ENCODE measurements at places on chromosomes 6 and 20.

- DNase-seq = no peak
Observed at GRCh38 chr20:45592574-45593189, 13.6 kb upstream of the WFDC8 start.

DNA sequence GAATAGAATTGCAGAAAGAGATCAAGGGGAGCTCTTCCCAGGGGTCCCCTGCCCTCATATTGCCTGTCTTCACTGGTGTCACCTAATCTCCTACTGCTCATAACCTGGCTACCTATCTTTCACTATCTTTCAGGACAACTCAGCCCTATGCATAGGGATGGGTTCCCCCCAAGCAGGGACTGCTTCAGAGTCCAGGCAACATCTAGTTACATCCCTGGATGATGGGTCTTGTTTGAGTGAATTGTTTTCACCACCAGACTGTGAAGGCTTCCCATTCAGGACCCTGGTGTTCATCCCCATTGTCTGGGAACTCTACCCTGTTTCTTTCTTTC is 850 bp upstream of the HECA start:
- DNase-seq = no peak

DNA sequence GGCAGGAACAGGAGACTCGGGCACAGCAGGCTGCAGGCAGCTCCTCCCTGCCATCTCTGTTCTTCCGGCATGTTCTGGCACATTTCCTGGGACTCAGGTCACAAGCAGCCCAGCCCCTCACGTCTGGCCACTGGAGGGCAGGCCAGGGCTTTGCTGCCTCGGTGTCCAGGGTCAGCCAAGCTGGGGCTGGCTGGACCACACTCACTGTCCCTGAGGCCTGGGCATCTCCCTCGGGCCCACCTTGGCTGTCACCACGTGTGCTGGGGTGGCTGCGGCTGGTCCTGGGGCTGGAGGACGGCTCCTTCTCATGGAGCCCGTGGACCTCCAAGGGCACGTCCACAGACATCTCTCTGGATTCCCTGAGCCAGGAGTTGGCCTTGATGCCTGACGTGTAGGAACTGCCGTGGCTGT is 18.5 kb downstream of the FRMD1 start:
- no peak for DNase-seq

DNA sequence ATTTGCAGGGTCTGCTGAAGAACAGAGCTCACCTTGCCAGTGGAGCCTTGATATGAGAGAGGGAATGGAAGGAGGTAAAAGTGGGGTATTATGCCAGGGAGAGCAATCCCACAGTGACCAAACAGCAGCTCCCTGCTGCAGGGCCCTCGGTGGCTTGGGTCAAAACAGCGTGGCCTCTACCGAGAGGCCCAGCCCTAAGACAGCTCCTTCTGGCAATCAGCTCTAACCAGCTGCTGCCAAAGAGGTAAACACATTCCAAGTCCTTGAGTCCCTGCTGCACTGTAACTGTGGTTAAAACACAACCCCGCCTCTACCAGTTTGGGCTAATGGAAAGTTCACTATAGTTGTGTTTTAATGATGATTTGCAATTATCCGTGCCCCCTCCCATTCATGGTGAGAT is 1.4 kb upstream of the DAAM2 start:
- no peak for DNase-seq

DNA sequence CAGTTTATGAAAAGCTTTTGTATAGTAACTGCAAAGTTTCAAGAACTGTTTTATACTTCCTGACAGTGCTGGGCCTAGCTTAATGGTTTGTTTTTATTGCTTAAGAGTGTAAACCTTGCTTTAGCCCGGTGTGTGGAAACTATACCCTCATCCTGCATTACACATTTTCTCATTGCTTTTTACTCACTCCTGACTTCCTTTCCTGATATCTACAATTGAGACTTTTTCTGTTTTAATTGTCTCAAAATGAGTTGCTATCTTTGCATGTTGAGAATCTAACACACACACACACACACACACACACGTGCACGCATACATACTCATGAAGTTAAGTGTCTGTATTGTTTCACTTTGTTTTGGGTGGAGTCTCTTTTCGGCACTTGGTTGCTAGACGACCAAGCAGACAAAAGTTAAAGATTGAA is 16.7 kb downstream of the BMP2 start:
- no peak for DNase-seq

GRCh38 chr20:62861726-62862336 is at the start of gene TCFL5:
Gene TCFL5, minus strand, starts transcription at chr20:62861822. Its CDS starts 152 bp downstream, at chr20:62861670.
- DNase-seq = peak; percentile 88

DNA sequence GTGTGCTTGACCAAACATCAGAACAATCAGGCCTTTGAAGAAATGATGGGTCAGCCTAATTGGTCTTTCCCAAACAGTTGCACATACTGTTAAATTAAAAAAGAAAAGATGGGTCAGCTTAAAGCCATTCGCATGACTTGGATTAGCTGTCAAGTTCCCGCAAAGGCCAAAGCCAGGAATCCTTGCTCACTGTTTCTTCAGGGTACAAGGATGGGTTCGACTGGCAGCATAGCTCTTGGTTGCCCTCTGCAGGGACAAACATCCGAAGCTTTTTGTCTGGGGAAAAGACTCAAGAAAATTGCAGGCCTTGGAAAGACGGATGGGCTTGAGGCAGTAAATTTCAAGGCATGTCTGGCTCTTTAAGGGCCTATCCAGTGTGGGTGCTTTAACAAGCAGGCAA is 168.0 kb downstream of the HDGFL1 start:
- DNase-seq = no peak

- no peak for DNase-seq
Observed at GRCh38 chr6:70281923-70282311, 21.0 kb downstream of the COL9A1 start.

DNA sequence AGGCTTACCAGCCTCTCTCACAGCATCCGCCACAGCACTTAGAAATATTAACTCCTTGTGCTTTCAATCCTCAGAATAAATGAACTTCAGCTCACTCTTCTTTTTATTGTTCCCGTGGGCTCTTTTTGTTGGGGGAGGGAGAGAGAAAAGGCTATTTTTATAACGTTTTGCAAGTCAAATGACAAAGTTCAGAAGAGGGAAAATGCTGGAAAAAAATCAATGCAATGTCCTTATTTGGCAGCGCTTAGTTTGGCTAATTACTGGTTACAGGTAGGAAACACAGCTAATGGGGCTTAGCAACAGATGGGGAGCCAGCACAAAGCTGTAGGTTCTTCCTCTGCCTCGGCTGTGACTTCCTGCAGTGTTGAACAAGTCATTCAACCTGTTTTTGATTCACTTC is 1067.0 kb upstream of the MAP3K7 start:
- DNase-seq = no peak

DNA sequence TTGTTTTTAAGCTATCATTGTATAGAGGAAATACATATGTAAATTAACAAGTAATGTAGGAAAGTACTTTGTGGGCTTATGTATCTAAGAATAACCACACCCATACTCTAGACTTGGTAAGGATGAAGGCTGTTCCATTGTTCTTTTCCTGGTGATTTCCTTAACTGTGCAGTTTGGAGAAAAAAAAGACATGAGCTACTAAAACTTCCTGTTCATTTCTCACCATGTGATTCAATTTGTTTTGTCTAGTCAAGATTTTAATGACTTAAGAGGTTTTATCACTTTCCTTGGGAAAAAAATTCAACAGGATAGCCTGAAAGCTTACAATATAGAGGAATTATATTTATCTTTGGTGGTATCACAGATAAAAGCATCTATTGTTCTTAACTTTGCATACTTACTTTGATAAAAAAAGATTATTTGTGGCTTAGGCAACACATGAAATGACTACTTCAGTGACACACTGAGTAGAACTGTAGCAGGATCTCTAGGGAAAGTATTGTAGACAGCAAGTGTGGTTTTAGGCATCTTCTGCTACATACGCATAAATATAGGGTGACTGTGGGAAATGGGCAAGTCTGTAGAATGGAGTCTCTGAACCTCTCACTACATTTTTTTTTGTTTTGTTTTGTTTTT is 80.3 kb downstream of the GJA1 start:
- DNase-seq = no peak

DNA sequence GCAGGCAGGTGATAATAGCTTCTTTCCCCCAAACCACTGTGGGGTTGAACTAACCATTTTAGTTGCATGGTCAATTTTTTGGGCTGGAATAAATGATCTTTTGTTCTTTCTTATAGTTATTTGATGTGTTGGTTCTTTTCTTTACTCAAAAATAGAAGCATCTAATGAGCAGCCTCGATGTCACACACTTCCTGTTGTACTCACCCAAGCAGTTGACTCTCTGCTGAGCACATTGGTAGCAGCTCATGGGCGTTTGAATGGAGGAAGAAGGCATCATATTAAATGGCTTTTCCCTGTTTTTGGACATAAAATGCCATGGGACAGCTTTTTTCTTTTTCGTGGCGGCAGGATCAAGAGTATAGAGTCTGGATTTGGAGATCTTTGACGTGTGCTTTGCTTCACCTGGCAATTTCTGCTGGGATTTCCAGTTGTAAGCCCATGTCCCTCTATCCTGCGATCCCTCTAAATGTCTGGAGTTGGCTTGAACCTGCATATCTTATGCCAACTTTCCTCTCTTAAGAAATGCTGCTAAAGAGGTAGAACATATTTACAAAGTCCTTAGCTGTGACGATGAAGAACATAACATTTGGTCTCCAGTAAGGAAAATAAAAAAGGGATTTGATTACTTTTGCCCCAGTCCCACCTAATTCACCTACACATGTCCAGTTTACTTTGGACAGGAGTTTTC is 268.3 kb downstream of the PRL start:
- no peak for DNase-seq

GRCh38 chr20:2207770-2208097 is 88.1 kb upstream of the TGM3 start:
- no peak for DNase-seq

GRCh38 chr6:51025082-51025777 is 206.6 kb downstream of the TFAP2B start:
- no peak for DNase-seq

- DNase-seq = no peak
Observed at GRCh38 chr6:23503173-23503572, 622.8 kb upstream of the NRSN1 start.

- no peak for DNase-seq
Observed at GRCh38 chr6:146884728-146885127, 286.0 kb downstream of the ADGB start.

DNA sequence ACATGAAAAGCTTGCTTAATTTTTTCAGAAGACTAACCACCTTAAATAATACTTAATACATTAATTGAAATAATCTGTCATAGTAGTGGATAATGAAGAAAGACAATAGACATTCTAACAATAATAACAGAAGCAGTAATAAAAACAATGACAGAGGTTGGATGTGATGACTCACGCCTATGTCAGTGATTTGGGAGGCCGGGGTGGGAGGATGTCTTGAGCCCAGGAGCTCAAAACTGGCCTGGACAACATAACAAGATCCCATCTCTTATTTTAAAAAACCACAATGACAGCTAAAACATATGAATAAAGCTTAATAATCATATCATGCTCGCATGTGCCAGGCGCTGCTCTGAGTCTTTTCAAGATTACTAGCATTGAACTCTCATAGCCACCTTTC is 105.5 kb downstream of the IPCEF1 start:
- DNase-seq = no peak

- DNase-seq = no peak
Observed at GRCh38 chr20:25399037-25399430, 8.4 kb upstream of the ABHD12 start.

- DNase-seq = no peak
Observed at GRCh38 chr6:30171677-30172471, 8.5 kb downstream of the TRIM15 start.
